ENCODE measurements at places on chromosomes 5 and 9.

GRCh38 chr9:115192280-115192679, 74.3 kb upstream of the TNC start:
- DNase-seq, result no peak

GRCh38 chr9:89755821-89756220, 151.0 kb downstream of the GADD45G start:
- DNase-seq, result no peak

- DNase-seq, result no peak
Observed at GRCh38 chr5:175572886-175573285, 85.0 kb upstream of the HRH2 start.

- DNase-seq, result no peak
Observed at GRCh38 chr9:107759823-107760166, 270.2 kb upstream of the KLF4 start.

GRCh38 chr9:76302947-76303550, 91.2 kb downstream of the RFK start:
- no peak for DNase-seq

- no peak for DNase-seq
Observed at GRCh38 chr5:67238191-67238590, 41.6 kb upstream of the CD180 start.
